ENCODE measurements at places on chromosomes 4 and X.

- no peak for DNase-seq
Observed at GRCh38 chr4:186942758-186943377, 219.2 kb upstream of the FAT1 start.

DNA sequence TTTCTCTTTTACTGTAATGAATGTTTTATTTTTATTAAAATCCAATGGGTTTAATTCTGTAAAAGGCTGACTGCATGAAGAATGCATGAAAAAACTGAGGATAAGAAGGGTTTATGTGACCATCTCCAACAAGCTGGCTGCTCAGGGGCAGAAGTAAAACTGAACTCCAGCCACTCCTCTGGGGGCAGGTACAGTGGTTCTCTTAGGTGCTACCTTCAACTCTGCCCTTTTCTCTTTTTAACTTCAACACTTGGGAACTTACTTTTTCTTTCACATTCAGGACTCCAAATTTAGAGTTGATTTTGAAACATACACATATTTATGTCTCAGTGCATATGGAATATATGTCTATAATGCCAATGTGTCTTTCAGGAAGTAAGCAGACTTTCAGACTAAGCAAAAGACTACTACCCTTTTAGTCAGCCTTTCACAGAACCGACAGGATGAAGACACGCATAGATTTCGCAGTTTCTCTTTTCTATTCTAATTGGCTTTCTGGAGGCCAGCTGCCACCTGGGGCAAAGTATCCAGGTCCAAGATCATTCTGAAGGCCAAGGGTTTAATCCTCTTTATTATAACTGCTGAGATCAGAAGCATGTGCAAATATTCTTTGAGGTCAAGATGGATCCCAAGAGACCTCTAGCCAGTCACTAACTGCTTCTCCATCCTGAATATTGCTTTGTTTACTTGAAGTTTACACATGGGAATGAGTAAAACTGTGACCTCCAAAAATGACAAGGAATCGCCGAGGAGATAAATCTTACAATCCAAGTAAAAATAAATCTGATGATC lies 30.7 kb downstream of the HS3ST1 start:
- no peak for DNase-seq

DNA sequence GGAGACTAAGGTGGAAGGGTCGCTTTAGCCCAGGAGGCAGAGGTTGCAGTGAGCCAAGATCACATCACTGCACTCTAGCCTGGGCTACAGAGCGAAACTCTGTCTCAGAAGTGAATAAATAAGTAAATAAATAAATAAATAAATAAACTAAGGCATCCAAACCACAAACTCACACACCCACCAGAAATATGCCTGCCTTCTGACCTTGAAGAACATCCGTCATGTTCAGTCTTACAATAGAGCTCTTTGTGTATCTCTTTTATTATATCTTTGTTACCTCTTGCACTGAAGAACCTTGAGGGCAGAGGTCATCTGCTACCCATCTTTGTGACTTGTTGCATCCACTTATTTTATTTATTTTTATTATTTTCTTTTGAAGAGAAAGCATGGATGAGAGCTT lies 71.6 kb downstream of the PRRG1 start:
- no peak for DNase-seq

GRCh38 chrX:139851730-139852129 lies 81.1 kb downstream of the ATP11C start:
- no peak for DNase-seq

- no peak for DNase-seq
Observed at GRCh38 chrX:109374262-109374960, 107.5 kb downstream of the GUCY2F start.

DNA sequence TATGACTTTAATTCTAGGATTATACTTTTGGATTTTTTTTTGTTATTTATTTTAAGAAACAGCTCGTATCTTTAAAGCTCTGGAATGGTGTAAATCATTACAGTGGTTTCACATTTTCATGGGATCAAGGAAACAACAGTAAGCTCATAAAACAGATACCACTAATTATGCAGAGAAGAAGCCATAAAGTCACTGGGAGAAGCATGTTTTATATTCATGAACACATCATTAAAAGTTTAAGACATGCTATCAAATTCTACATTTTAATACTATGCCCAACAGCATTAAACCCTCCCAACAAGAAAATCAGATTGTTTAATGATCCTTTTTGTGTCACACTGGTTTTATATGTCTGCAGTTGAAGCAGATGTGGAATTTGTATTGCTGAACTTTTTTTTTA lies 149.9 kb downstream of the FBXO8 start:
- DNase-seq = no peak

GRCh38 chr4:112546476-112546875 lies 30.5 kb upstream of the NEUROG2 start:
- no peak for DNase-seq

- DNase-seq = no peak
Observed at GRCh38 chr4:7059662-7060061, 8.2 kb downstream of the GRPEL1 start.

GRCh38 chrX:149849787-149850186 lies 31.2 kb upstream of the MAGEA8 start:
- DNase-seq = no peak

GRCh38 chr4:7183780-7184460 lies 8.4 kb upstream of the SORCS2 start:
- DNase-seq = no peak

DNA sequence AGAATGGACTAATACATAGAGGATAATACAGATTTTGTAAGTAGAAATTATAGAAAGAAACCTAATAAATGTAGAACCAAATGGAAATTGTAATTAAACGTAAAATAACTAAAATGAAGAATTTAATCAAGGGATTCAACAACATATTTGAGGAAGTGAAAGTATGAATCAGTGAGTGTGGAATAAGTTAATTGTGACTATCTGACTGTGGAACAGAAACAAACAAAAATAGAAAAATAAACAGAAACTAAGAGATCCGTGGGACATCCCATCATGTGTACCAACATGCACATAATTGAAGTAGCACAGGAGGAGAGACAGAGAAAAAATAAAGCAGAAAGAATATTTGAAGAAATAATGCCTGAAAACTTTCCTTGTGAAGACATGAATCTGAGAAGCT lies 208.6 kb upstream of the TACR3 start:
- no peak for DNase-seq

- no peak for DNase-seq
Observed at GRCh38 chr4:89072921-89073320, 15.9 kb upstream of the FAM13A start.

GRCh38 chr4:102599886-102600285 lies 98.7 kb downstream of the NFKB1 start:
- no peak for DNase-seq

- no peak for DNase-seq
Observed at GRCh38 chr4:110753466-110753865, 130.6 kb upstream of the PITX2 start.

GRCh38 chr4:61934198-61934597 lies 734.1 kb downstream of the ADGRL3 start:
- no peak for DNase-seq

GRCh38 chrX:36861601-36862000 lies 146.6 kb upstream of the FAM47C start:
- no peak for DNase-seq

GRCh38 chr4:72377491-72378194 lies 191.4 kb downstream of the ADAMTS3 start:
- DNase-seq = no peak

GRCh38 chr4:173498771-173499170 lies 31.3 kb downstream of the HAND2 start:
- DNase-seq = no peak

- no peak for DNase-seq
Observed at GRCh38 chrX:97860226-97860625, 976.5 kb downstream of the RPA4 start.

DNA sequence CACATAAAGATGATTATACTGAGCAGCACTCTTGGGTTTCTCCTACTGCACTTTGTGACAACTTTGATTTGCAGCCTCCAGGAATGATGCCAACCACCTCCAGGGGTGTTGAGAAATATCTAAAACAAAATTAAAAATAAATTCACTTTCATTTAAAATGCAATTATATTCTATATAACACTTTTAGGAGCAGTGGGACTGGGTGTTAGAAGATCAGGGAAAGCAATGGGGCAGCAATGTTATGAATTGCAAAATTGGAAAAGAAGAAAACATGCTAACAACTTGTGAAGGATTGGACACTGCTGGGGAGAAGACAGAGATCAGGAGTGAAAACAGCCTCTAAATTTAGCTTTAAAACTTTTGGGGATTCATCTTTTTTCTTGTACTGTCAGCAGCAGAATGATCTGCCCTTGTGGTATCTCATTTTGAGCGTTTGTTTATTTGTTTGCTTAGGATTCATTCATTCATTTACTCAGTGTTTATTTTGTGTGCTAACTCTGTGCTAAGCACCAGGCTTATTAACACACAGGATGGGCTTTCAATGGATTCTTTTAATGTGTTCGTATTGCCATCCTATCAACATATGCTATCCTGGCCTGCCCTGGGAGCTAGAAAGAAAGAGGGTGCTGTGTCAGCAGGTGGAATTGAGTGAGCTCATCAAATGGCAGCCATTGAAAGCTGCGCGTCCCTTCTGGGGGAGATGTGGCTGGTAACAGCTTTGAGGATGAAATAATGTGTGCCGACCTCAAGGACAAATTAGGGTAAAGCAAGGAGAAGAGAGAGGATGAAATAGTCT lies 96.5 kb downstream of the FRMPD4 start:
- DNase-seq = no peak

DNA sequence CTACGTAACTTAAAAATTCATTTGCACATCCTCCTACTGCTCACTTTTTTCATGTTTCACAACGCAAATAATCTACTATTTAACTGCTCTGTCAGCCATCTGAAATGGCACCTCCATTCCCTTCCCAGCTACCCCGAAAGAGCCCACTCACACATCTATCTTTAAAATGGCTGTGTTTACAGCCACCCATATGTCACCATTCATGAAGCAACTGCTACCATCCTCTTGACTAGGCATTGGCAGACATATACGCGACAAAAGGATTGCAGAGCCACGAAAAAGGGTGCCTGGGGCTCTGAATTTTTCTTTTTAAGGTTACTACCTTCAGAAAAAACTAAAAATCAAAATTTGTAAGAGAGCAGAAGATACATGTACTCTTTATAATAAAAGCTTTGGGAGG lies 11.5 kb downstream of the SH3RF1 start:
- no peak for DNase-seq

- no peak for DNase-seq
Observed at GRCh38 chr4:94472056-94472826, 20.5 kb downstream of the PDLIM5 start.

DNA sequence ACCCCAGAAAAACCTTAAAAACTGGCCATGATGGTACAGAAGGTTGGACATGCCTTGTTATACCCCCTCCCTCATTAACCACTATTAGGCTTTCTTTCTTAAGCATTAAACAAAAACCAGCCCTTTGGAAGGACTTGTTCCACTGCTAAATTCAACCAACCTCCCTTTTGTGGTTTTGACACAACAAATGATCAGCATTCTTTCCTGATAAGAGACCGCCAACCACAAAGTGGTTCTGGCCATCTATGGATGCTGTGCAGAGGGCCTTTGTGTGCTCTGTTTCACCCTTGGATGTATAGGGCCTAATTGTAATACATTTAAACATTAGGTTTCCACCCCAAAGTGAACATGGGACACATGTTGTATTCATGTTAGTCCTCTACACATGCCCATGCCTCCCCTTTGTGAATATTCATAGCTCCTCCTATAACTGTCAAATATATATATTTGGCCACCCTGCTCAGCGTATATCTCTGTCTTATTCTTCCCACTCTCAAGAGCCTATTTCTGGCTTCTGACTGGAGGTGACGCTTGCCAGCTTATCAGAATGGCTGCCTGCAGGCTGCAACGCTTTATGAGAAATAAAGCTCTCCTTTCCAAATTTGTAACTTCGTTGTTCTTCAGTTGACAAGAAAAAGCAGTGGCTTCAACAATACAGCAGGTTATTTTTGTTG lies 126.6 kb downstream of the NPNT start:
- DNase-seq = no peak

GRCh38 chr4:120293341-120293740 lies 226.7 kb upstream of the MAD2L1 start:
- DNase-seq = no peak

- DNase-seq = no peak
Observed at GRCh38 chr4:31107362-31107761, 387.2 kb downstream of the PCDH7 start.

GRCh38 chr4:151455212-151455611 lies 46.2 kb downstream of the FHIP1A start:
- no peak for DNase-seq

DNA sequence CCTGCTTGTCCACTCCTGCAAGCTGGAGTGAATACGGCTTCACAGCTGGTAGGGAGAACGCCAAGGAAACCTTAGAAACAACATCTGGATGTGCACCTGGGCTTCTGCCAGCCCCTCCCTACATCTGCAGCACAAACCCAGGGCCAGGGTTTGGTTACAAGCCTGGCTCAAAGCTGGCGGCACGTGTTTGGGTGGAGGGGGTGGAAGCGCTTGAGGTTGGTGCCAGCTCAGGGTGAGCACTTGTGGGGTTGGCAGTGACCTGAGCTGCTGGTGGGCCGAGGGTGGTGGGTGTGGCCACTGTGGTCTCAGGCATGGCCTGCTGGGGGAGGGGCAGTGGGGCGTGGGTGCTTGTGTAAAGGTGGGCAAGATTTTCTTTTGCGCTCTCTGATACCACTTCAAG lies 15.6 kb downstream of the ELF4 start:
- no peak for DNase-seq

DNA sequence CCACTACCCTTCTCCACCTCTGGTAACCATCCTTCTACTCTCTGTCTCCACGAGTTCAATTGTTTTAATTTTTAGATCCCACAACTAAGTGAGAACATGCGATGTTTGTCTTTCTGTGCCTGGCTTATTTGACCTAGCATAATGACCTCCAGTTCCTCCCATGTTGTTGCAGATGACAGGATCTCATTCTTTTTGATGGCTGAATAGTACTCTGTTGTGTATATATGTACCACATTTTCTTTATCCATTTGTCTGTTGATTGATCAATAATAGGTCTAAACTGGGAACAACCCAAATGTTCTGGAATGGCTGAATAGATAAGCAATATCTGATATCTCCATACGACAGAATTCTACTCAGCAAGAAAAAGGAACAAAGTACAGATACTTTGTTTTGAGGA lies 67.2 kb downstream of the DIPK2B start:
- no peak for DNase-seq

DNA sequence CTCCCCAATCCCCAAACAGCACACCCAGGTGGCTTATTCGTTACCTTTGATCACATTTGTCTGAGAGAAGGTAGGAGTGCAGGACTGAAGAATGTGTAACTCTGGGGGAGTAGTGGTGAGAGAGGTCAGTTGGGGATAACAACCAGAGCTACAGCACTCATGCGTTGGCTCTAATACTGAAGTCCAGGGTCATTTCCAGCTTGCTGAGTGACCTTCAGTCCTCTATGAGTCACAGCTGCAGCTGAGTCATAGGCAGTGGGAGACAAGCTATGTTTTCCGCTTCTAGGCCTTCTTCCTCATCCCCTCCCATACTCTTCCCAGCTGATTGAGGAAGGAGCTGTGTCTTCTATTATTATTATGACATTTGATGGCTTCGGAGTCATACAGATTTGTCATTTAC lies 31.6 kb upstream of the CT47C1 start:
- DNase-seq = no peak
